Stimulated activated CD4-positive, alpha-beta T cell treated with anti-CD3 and anti-CD28 coated beads, Interleukin-4, amount 100 ng/mL, for 24 hours (primary cell): ENCODE measurements at places on chromosomes 1 and 21.

DNA sequence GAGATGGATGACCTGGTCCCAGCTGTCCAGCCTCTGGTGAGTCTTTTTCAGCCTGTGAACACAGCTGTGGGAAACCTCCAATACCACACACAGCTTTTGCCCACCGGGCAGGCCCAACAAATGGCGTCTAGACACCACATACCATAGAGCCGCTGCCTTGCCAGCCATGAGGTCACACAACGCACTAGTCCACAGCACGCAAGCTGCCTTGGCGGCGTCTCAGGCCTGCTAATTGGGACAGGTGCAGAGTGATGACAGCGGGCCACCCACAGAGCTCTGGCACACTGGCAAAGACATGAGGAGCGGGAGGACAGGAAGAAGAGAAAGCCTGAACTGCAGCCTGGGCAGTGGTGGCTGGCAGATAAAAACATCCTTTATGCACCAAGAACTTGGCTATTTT lies 125.5 kb downstream of the ADAMTS1 start:
- no peak for DNase-seq

DNA sequence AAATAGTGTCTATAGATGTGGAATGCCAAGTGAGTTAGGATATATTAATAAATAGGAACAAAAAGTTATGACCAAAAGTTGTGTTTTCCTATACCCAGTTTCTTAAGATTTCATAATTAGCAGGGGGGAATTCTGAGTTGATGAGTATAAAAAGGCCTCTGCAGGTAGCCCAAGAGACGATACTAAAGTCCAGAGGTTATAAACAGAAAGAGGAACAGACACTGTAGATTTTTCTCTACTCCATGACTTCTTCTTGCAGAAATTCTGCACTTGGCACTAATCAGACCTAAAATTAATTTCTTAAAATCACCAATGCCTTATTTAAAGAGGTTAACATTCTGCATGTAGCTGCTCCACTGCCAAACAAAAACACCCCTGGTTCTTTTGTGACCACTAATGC lies 62.6 kb downstream of the ROR1 start:
- DNase-seq: no peak

- DNase-seq: no peak
These were observed 7.4 kb downstream of the BSDC1 start for GRCh38 chr1:32386676-32387392.

- no peak for DNase-seq
These were observed 5.4 kb downstream of the PRAMEF12 start for GRCh38 chr1:12778907-12779306.

DNA sequence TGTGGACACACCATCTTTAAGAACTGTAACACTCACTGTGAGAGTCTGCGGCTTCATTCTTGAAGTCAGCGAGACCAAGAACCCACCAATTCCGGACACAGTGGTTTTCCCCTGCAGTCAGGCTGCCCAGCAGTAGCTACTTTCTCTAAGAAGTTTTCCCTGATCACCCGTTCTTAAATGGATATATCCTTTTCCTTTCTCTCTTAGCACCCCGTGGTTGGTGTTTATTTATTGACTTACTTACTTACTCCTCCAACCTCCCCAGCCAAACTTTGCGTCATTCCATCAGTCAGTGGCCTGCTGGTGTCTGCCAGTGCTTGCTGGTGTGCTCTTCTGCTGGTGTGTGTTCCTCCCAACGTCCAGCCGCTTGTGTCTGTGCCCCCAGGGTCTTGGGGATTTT lies 264.8 kb downstream of the GPR52 start:
- no peak for DNase-seq

GRCh38 chr1:78690516-78690915 lies 40.9 kb downstream of the IFI44 start:
- no peak for DNase-seq

DNA sequence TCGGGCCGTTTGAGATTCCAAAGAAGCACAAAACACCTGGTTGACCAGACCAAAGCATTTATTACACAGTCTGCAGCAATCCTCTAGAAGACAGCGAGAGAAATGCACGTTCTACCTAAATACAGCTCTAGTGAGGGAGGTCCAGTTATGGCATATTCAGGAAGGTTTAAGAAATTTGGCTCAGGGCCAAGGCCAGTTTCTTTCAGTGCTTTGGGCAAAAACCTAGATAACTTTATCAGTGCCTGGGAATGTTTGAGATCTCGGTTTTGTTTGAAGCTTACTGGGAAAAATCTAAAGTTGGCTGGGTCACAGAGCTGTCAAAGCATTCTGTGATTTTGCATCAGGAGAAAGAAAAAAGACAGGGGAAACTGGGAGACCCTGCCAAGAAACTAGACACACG lies 514.0 kb upstream of the TMPRSS15 start:
- DNase-seq: no peak

GRCh38 chr1:187715483-187715882 lies 886.7 kb downstream of the PLA2G4A start:
- no peak for DNase-seq
